ENCODE measurements at places on chromosomes 2 and 18.

DNA sequence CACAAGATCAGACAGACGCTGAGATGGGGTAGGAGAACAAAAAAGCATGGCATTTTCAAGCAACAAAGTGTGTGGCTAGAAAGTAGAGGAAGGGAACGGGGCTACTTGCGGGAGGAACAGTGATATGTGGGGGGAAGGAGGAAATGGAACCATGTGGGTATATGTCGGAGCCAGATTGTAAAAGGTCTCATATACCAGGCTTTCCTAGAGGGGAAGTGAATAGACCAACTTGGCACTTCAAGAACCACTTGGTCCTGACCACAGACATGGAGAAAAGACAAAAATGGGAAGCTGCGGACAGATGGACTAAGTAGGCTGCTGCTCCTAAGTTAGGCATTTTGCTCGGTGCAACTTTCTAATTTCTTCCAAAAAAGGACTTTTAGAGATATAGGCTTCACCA, 196.0 kb downstream of the DCC start:
- no peak for DNase-seq

GRCh38 chr2:127012215-127012614, 94.7 kb downstream of the BIN1 start:
- no peak for DNase-seq

- DNase-seq = no peak
Observed at GRCh38 chr18:56851774-56852173, 200.6 kb downstream of the WDR7 start.

GRCh38 chr2:230891064-230891463, 26.3 kb downstream of the ITM2C start:
- DNase-seq = no peak

DNA sequence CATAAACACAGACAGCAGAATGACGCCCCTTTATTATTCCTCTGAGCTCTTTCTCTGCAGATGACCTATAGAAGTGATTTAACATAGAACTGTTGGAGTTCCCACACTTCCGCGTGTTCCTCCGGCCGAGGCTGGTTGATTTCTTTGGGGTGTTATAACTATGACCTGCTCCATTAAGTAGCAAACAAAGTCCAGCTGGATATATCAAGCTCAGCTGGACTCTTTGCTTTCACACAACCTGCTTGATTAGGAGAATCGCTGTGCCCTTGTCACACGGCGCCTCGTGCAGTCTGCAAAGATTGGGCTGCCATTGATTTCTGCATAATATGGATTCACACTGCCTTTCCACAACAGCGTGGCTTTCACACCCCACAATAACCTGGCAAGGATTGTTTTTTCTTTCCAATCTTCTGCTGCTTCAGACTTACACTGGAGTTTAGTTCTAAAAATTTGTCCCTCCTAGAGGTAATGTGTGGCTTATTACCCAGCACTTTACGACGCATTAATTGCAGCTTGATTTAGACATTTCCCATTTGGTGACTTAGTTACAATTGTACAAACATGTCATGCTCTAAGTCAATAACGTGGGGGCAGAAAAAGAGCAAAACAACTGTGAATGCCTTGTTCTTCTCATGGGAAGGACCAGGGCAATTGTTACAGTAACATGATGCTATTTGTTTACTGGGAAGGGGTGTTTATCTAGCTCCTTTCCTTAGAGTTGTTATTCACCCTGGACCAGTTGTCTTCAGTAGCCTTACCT, 485.7 kb downstream of the TXNL1 start:
- DNase-seq = no peak

- DNase-seq = no peak
Observed at GRCh38 chr2:204051984-204052556, 115.5 kb downstream of the ICOS start.

DNA sequence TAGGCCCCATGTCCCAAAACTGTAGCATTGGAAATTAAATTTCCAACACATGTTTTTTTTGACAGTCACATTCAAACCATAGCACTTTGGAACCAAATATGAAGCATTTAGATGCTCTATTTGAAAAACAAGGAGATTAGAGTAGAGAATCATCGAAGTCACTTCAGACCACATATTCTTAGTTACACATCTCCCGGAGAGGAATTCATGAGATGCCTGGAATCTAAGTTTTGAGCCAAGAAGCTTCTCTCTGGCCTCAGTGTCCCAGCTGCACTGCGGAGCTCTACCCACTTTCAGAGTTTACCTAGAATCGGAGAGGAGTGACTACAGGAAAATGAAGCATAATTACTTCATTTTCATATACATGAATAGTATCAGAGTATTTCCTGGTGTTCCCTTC, 385.9 kb downstream of the TNS1 start:
- no peak for DNase-seq

DNA sequence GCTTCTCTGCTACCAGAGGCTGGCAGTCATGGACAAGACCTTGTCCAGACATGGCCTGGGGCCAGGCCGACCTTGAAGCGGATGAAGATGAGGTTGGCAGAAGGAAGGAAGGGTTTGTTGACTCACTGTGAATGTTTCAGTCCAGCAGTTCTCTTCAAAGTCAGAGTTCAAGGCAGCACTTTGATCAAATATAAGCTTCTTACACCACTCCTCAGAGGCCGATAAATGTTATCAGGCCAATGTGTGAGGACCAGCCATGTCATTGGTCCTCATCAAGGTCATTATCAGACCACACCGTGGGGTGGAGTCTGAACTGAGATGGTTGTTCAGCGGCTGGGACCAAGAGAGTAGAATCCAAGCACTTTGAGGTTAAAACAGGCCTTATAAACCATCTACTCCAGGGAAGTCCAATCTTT, 35.5 kb downstream of the QPCT start:
- no peak for DNase-seq

DNA sequence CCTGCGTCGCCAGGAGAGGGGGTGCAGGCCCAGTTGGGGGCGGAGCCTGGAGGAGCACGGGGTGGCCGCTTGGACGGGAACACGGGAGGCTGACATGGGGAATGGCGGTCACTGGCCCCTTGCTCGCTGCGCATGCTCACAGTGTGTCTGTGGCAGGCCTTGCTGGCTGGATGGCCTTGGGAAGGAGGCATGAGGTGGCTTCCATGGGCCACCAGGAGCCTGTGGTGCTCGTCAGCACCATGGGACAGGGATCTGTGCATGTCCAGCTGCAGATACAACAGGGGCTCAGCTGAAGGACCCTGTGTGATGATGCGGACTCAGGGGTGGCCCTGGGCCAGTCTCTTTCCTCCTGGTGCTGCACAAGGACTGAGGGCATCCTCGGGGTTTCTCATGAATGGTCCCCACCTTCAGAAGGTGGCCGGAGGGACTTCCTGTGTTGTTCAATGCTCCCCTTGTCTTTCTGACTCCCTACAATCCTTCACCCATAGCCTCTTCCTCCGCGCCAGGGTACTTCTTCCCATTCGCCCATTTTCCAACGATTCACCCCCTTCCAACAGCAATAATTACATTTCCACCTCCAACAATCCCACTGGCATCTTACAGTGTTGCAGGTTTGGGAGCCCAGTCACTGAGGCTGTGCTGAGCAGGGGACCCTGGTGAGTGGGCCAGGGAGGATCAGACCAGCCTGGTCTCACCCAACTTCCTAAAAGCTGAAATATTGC, 3.4 kb upstream of the SP140L start:
- DNase-seq = no peak

DNA sequence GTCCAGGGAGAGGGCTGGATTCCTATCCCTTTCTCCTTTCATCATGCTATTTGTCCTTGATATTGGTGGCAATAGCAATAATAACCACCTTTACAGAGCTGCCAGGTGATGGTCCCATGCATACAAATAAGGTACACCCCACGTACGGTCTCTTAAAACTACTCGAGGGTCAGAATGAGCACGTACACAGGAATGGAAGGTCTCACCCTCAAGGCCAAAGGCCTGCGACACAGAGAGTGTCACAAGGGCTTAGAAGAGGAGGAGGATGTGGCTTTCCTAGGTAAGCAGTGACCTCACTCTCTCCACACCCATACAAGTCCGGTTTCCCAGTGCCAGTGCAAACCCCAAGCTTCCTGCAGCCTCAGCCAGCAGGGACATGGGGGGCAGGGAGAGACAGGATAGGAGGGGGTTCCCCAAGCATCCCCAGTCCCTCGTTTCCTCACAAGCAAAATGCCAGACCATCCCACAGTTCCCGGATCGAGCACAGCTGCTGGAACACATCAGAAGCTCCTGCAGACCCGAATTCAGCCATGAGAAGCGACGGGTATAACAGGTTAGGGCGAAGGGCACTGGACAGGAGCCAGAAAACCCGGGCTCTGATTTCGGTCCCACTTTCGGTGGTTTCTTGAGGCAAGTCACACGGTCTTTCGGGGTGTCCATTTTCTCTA, 49.2 kb downstream of the PLB1 start:
- peak; percentile 70 for DNase-seq

- no peak for DNase-seq
Observed at GRCh38 chr2:144099780-144100377, 420.0 kb downstream of the ZEB2 start.

- no peak for DNase-seq
Observed at GRCh38 chr18:44759925-44760342, 79.2 kb downstream of the SETBP1 start.

DNA sequence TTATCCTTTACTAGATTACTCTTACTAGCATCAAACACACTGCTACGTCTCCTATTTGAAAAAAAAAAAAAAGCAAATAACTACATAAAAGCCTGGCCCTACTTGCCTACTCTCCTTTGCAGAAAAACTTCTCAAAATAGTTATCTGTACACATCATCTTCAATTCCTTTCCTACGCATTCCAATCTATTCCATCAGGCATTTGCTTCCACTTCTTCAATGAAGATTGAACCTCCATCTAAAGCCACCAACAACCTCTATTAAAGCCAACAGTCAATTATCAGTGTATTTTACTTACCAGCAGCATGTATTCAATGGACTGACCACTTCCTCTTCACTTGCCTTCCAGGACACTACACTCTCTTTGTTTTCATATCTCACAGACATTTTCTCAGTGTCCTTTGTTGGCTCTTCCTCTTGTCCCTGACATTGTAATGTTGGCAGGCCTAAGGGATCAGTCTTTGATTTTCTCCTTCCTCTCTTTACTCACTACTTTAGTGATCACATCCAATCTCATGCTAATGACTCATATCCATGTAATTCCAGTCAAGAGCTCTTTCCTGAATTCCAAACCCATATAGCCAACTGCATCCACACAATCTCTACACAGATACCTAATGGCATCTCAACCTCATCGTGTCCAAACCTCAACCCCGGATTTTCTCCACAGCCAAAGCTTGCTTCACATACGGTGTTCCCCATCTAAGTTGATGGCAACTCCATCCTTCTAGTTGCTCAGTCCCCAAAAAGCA, 131.3 kb downstream of the CCDC148 start:
- DNase-seq = no peak

DNA sequence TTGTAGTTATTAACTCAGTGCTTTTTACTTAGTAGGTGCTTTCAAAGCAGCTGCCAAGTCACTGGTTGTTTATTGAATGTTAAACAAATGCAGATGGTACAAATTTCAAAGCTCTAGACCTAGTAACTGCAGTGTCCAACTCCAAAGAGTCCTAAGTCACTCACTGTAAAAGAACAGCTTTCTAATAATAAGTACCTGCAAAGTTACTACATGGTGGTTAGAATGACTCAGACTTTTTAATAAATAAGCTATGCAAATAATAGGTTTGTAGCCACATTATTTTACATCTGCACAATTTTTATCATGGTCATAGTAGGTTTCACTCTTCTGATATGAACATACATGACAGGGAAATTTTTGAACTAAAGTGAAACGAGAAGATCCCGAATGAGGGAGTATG, 1620.4 kb upstream of the CELF4 start:
- no peak for DNase-seq

- DNase-seq = peak; percentile 24
Observed at GRCh38 chr18:49814147-49814499, 790 bp upstream of the ACAA2 start.

GRCh38 chr2:192007581-192008228, 160.8 kb upstream of the CAVIN2 start:
- DNase-seq = no peak

GRCh38 chr2:95052307-95052706, 26.8 kb downstream of the MAL start:
- no peak for DNase-seq

- DNase-seq = no peak
Observed at GRCh38 chr2:220528180-220528675, 900.8 kb downstream of the SLC4A3 start.

DNA sequence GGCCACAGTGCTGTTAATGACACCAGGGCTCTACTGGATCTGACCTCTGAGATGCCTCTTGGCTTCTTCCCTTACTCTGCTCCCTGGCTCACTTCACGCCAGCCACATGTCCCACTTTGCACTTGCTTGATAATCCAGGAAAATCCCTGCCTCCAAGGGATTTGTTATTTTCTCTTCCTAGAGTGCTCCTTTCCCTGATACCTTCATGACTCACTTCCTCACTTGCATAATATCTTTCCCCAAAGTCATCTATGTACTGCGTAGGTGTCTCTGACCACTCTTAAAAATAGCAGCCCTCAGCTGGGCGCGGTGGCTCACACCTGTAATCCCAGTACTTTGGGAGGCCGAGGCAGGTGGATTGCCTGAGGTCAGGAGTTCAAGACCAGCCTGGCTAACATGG, 572.3 kb downstream of the PLCL1 start:
- no peak for DNase-seq

DNA sequence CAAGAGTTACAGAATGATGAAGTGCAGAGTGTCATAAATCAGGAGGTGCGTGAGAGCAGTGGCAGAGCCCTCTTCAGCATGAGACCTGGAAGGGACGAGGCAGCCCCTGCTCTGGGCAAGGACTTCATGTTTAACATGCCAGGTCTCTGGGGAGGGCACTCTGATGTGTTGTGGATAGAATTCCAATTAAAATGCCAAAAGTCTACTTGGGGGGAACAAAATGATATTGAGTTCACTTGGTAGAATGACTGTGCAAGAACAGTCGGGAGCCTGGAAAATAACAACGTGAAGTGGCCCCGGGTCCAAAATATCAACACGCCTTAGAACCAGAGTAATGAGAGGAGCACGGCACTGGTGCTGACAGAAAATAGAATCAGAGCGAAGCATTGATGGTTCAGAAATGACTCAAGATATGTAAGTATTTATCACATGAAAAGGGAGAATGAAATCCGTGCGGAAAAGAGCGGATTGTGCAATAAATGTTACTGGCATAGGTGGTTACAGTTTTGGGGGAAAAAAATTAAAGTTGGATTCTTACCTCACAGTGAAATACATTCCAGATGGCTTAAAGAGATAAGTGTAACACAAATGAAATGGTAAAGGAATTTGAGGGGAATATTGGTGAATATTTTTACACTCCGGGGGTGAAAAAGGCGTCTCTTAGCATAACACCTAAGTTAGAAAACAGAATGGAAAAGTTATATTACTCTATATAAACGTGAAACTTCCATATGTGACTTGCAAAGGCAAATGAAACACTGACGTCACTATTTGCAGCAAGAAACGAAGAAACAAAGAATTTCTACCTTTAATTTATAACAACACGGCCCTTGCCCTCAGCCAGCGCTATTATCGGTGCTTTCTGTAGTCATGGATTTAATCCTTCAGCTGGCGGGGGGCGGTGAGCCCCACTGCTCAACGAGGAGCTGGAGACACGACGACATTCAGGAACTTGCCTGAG, 159.4 kb upstream of the TWIST2 start:
- no peak for DNase-seq

- no peak for DNase-seq
Observed at GRCh38 chr2:35946478-35946877, 409.1 kb upstream of the CRIM1 start.

- DNase-seq = no peak
Observed at GRCh38 chr2:232880764-232881351, 10.8 kb downstream of the SNORC start.
